Upper lobe of left lung (tissue), 6 donors: ENCODE measurements at places on chromosomes 6 and 20. TPM values are rescaled to one million over a fixed set of nuclear protein-coding genes. Genes with fewer than 3 reads are reported as not detected.

The AVP gene
- not detected for total RNA-seq

The RAB44 gene
- total RNA-seq: 0.76 TPM

The CST5 gene
- total RNA-seq: not detected

The TP53TG5 gene
- total RNA-seq: not detected

The VEGFA gene
- 242 TPM for total RNA-seq

The OR2B6 gene
- total RNA-seq: not detected
